ENCODE measurements at places on chromosomes 5 and 9.

GRCh38 chr5:151741678-151742423 lies 16.6 kb downstream of the ATOX1 start:
- DNase-seq: no peak

- DNase-seq: no peak
Observed at GRCh38 chr5:170681013-170681433, 102.5 kb upstream of the GABRP start.

- no peak for DNase-seq
Observed at GRCh38 chr5:160133071-160133917, 14.0 kb upstream of the PWWP2A start.

DNA sequence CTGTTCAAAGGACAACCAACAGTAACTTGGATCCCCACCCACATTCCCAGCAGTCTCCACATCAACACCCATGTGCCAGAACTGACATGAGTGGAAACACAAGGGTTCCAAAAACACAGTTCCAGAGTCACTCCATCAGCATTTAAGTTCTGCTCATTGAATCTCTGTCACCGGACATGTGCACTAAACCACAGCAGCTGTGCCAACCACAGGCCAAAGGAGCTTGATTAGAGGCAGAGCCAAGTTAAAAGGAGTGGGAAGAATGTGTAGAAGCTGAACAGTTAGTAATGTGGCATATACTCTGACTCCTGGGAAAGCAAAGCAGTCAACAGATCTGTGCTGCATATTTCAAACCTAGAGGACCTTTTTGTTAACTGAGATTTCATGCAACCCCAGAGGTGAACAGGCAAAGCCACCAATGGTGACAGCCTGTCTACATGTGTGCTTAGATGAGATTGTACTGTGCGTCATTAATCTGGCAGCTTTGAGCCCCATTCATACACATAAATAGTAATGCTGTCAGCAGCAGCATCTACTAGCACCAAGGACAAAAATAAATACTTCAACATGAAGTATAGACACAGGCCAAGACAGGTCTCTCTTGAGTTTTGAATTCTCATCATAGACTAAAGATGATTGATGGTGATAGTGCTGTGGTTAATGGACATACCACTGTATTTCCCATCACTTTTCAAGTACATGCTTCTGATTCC lies 16.4 kb upstream of the FST start:
- no peak for DNase-seq

GRCh38 chr5:30620481-30621085 lies 572.9 kb upstream of the CDH6 start:
- DNase-seq: no peak

GRCh38 chr5:102231693-102232619 lies 64.1 kb downstream of the SLCO4C1 start:
- DNase-seq: no peak

DNA sequence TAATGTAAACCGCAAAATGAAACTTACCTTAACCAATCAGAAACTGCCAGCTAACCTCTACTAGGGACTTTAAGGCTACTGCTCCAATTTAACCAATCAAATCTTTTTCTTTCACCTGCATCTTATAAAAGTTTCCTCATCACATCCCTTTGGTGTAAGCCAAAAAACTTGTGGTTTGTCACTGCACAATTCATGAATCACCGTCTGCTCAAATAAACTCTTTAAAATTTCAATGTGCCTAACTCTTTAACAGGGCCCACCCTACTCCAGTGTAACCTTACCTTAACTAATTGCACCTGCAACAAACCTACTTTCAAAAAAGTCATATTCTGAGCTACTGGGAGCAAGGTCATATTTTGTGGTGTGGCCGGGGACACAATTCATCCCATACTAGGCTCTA lies 172.2 kb upstream of the GRAMD2B start:
- DNase-seq: no peak

GRCh38 chr5:80406980-80407734 lies 707 bp upstream of the ZFYVE16 start:
- DNase-seq: no peak

DNA sequence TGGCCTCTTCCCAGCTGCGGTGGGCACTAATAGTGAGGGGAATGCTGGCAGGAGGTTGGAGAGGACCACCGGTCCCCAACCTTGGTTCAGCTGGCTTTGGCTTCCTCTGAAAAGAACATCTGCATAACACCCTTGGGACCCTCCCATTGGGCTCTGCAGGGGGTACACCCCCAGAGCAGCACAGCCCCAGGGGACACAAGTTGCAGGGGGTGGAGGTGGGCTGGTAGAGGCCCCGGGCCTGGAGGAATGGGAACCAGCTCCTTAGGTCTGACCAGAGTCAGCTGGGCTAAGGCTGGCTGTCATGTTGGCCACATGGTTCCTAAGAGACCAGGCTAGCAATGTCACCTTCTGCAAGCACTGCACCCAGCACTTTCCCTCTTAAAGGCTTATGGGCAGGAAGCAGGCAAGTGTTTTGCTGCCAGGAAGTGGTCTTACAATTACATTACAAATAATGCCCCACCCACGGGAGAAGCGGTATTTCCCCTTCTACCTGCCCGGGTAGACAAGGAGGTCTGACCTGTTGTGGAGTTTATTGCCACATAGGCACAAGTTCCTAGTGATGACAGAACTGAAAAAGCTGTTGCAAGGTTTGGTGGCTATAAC lies 18.1 kb downstream of the GCNT4 start:
- no peak for DNase-seq
